ENCODE measurements at places on chromosomes 5 and 9.

DNA sequence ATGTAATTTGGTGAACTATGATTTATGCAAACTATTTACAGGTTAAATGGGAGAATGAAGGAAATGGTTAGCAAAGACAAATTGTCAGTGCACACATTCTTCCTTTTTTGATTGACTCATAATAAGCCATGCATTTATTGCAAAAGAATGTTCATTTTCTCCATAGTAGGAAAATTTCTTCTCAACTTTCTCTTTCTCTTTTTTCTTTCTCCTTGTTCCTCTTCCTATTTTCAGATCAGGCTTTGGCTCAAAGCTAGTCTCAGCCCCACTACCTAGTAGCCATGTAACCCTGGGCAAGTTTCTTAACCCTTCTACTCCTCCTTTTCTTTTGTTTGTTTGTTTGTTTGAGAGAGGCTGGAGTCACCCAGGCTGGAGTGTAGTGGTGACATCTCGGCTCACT, 156.6 kb downstream of the PIK3R1 start:
- DNase-seq = no peak

DNA sequence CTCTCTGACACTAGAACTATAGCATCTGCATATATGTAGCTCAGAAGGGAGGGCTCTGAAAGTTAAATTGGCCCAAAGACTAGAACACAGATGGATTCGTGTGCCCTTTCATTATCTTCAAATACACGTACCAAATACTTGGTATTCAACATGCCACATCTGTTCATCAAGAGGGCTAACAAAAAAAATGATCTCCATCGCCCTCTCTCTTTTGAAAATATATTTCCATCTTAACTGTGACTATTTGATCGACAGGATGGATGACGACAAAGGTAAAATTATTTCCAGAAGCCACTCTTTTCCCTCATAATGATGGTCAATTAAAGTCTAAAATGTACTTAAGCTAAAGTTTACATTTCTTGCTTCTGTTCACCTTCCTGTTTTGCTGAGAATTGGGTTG, 77.0 kb downstream of the SEMA6A start:
- DNase-seq = no peak

- DNase-seq = no peak
Observed at GRCh38 chr5:32880796-32881195, 169.7 kb downstream of the NPR3 start.

DNA sequence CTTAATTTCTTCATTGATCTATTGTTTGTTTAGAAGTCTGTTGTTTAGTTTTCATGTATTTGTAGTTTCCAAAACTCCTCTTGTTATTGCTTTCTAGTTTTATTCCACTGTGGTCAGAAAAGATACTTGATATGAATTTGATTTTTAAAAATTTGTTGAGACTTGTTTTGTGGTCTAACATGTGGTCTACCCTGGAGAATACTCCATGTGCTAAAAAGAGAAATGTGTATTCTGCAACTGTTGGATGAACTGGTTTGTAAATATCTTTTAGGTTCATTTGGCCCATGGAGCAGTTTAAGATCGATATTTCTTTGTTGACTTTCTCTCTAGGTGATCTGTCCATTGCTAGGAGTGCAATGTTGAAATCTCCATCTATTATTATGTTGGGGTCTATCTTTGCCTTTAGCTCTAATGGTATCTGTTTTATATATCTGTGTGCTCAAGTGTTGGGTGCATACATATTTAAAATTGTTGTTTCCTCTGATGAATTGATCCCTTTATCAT, 150.6 kb upstream of the ATP10B start:
- DNase-seq = no peak

DNA sequence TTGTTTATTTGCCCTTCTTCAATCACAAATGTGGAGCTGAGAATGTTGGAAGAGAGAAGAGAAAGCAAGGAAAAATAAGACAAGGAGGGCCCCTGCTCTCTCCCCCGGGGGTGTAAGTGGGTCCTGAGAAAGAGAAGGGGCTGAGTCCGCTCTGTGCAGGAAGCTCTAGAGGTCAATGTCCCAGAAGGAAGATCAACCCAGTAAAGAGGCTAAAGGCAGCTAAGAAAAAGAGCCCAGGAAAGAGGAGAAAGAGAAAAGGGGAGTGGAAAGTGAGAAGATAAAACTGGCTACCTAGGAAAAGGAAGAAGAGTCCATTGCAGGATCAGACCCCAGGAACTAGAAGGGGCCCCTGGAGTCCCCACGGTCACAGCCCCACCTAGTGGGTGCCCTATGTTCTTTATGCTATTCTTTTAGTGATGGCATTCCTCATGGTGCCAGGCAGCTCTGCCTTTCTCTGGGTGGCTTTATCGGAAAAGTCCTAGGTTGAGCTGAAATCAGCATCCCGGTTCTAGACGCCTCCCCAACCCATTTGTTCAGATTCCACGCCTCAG, 583.4 kb downstream of the ACTL7B start:
- peak; percentile 33 for DNase-seq

DNA sequence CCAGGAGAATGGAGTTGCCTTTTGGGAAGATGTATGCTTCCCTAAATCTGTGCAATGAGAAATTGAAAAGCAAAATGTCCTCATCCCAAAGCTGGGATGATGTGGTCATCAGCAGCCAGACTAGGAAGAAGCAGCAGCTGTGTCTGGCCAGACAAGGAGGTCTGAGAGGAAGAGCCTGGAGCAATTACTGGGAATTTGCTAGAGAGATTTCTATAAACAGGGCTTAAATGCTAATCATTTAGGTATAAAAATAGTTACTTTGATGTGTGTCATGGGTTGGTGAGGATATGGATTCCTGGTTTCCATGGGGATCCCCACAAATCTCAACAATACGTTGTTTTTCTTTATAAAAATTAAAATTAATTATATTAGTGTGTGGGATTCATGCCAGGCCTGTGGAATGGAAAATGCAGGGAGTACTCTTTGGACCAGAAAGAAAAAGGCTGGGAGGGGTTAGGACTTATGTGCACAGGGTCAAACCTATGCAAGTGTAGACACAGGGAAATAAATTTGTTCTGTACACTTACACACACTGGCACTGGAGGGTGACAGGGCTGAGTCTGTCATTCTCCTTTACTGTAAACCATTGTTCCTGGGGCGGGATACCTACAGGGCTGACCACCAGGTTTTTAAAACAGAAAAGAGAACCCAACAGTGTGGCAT, 58.7 kb upstream of the TRPC7 start:
- no peak for DNase-seq
